ENCODE measurements at places on chromosomes 16 and 17.

DNA sequence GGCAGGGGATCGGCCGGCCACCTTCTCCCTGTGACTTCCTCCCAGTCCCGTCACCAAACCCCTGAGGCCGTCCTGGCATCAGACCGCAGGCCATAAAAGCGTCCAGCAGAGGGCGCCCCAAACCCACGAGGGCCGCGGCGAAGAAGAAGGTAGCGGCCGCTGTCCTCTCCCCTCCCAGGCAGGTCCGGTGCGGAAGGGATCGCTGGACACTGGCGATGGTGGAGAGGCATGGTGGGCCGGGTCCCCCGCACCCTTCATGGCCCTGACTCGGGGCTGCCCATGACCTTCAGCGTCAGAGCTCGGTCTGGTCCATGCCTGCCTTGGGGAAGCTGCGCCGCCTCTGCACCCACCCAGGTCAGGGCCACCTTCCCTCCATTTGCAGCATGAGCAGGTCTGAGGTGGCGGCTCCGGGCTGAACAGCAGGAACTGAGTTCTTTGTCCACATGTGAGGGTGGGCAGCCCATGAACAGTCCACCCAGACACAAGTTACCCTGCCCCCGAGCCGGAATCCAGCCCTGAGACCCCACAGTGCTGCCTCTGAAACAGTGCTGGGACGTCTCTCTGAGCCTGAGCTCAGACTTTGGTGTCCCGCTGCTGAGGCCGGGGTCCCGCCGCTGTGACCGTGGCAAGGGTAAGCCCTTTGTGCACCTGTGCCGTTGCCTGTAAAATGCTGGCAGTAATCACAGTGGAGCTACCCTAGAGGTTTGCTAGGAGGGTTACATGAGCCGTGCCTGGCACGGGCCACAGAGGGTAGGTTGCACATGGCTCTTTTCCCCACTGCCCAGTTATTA is 40.8 kb upstream of the CMIP start:
- DNase-seq: peak; percentile 51

DNA sequence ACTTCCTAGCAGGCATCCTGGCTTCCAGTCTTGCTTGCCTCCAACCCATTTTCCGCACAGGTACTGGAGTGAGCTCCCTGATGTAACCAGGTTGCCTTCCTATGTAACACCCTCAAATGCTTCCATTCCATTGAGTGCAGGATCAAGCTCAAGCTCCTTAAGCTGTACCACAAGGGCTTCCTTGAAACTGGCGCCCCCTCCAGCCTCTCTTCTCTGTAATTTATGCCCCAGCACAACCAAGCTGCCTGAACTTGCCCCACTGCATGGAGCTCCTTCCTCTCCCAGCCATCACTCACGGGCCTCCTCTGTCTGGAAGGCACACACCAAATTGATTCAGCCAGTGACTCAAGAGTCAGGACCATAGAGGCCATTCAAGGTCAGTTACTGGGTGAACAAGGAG is 234.8 kb upstream of the RPL38 start:
- no peak for DNase-seq

GRCh38 chr17:49530118-49530517 is 35.0 kb downstream of the NGFR start:
- DNase-seq: no peak

DNA sequence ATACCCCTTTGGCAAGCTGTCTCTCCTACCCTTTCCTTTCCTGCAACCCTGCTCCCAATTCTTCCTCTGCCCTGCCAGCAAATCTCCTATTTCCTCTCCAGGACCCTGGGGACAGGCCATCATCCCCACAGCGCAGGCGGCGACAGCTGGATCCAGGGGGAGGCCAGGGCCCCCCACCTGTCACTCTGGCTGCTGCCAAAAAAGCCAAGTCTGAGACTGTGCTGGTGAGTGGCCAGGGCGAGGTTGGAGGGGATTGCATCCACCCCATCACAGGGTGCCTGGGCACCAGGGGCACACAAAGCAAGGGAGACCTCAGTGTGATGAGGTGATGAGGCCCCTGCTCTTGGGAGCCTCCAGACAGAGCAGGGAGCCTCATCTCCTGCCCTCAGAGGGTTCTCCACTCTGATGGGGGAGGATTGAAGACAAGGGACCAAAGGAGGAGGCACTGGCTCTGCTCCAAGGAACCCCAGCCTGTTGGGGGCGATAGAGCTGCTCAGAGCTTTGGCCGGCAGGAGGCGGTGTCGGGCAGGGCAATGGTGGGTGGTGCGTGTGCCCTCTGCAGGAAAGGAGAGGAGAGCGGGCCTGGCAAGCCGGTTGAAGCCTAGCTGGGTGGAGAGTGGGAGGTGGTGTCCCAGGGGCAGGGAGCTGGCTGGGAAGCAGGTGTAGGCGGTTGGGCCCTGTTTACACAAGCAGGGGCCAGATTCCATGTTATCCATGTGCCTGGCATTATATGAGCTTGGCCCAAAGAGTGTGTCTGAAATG is 15.6 kb upstream of the PDK2 start:
- no peak for DNase-seq

DNA sequence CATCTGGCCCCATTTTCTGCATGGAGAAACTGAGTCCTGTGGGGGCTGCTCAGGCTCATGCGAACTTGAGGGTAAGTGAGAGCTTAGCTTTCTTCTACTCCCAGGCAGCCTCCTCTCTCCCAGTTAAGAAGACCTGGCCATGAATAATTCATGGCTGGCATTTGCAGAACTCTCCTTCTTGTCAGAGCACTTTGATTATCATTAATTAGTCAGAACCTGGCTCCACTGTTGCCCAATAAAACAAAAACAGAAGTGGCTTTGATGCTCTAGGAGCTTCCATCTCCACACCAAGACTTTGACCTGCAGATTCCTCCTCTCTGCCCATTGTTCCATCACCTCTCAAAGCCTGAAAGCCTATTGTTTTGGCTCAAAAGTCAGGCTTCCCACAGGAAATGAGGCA is 45.5 kb upstream of the CDH3 start:
- no peak for DNase-seq

GRCh38 chr16:14024283-14024682 is 46.8 kb upstream of the MRTFB start:
- no peak for DNase-seq

- DNase-seq: peak; percentile 64
These were observed 6.0 kb downstream of the MPG start for GRCh38 chr16:83781-84615.

- DNase-seq: no peak
These were observed 50.4 kb downstream of the KATNIP start for GRCh38 chr16:27600381-27600780.

All from NCI-H1105 (cell line).